ENCODE measurements at places on chromosomes 2 and 18.

DNA sequence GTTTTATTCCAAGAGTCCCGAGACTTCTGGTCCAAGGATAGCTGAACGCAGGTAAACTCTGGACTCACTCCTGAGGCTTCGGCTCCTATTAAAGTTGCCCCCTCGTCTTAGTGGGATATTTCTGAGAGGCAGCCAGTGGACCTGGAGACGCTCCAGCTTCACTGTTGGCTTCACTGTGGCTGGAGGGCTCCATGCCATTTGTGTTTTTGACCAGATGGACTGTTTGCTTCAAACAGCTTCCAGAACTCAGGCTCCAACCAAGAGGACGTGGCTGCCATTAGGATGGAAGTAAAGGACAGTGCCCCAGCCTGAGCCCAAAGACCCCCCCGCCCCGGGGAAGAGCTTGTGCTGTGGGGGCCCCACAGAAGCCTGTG, 94.4 kb upstream of the LDAH start:
- no peak for DNase-seq

GRCh38 chr2:467543-467891, 179.6 kb upstream of the ALKAL2 start:
- no peak for DNase-seq

DNA sequence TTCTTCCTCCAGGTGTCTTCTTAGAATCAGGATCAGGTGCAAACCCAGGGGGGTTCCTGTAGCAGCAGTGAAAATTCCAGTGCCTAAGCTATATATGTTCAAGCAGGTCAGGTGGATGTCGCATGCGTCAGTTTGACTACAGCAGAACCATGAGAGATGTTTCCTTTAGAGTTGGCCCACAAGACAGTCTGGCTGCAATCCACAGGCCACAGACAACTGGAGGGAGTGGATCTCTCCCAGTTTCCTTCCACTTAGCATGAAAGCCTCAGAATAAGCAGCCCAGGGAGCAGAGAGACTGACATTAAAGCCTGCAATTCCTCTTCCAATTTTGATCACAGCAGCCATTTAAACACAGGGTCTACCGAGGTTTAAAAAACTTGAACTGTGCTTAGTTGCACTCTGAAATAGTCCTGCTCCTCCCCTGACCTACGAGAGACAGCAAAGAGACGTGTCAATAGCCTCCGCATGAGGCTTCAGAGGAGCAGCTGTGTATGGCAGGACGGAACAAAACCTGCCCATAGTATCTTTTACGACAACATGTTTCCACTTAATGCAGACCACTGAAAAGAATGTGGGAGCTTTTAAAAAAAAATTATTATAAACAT, 988 bp upstream of the KCNE4 start:
- no peak for DNase-seq

GRCh38 chr18:67428158-67428557, 88.4 kb downstream of the DSEL start:
- DNase-seq: no peak

DNA sequence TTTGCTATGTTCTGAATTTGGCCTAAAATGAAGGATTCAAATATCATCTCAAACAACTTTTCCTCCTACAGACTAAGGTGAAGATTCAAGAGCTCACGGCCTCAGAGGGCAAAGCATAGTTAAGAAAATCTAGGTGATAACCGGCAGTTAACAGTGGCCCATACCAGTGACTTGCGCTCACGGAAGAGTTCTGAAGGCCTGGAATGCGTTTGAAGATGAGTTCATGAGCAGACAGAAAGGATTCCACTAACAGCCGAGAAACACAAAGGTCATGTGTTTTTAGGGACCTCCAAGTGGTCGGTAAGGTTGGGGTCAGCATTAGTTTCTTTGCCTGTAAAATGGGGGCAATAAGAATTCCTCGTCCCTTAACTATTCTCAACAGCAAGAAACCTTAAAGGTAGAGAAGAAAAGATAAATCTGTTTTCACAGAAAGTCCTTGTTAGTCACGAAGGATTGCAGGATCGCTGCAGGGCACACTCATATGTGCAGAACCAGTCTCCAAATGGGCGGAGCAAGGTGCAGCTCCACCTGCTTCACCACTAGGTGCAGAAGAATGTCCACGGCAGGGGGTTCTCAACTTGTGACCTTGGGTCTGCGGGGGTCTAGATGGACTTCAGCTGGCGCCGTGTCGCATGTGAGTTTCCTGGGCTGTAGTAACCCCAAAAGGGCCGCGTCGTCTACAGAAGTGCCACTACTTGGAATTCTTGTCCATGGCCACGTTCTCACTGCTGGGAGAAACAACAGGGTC, 708 bp upstream of the RPIA start:
- DNase-seq: no peak

- DNase-seq: no peak
These were observed 752.2 kb downstream of the DCDC2C start for GRCh38 chr2:4455486-4456155.

DNA sequence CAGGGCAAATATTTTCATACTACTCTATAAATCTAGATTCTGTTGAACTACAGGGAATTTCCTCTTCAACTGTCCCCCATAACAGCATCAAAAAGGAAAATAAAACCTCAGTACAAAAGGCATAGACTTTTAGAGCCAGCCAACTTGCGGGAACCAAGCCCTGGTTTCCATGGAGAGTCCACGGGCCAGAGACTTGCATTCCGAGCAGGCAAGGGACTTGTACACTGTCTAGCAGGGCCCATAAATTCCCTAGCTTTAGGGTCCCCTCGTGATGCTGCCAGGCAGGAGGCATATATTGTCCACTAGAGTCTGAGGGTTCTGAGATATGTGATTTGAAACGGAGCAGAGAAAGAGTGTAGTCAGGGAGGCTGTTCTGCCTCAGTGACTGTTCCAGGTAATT, 153.1 kb upstream of the SLC14A2 start:
- no peak for DNase-seq

Measured in upper lobe of left lung (tissue), 6 donors.